Epithelial cell of esophagus (primary cell): ENCODE measurements at places on chromosomes 6 and 20.

DNA sequence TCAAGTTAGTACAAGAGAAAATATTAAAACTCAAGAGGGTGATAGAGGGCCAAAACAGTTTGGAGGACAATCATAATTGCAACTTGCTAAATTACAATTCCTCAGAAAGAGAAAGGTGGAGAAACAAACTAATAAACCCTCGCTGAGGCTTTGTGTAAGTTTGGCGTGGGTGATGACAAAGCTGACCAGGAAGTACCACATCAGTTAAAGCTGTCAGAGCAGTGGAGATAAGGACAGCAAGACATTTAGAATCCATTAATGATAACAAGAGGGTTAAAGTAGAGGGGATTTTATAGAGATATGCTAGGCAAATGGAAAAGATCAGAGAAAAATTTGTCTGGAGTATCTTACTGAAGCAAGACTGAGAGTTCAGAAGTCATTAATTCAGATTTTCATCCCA is 334.4 kb downstream of the TFAP2B start:
- DNase-seq, result no peak

DNA sequence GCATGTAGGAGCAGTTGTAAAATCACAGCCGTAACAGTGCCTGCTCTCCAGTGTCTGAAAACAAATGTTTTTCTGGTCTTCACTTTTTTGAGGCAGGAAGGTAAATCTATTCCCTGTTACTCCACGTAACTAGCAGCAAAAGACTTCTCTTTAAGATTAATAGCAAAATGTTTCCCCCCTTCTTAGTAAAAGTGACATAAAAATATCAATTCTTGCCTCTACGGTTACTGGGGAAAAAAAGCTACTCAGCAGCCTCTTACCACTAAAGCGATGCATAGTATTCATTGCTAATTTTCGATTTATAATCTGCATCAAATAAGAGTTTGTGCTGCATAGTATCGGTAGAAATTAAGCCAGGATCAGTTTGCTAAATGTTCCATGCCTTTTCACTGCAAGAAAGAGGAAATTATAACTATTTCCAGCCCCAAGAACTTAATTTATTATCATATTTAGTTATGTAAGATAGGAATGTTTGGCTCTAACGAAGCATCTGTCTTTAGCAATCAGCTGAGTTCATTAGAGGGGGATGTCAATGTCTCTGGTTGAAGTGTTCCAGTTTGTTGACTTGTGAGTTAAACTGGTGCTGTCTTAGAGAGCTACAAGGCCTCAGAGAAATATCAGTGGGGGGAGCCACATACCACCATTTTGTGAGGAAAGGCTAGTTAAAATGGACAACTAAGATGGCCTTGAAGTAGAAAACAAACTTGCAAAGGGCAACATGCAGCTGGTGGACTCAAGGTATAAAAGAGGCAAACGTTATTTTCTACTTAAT is 617 bp upstream of the TSPYL1 start:
- DNase-seq, result no peak

DNA sequence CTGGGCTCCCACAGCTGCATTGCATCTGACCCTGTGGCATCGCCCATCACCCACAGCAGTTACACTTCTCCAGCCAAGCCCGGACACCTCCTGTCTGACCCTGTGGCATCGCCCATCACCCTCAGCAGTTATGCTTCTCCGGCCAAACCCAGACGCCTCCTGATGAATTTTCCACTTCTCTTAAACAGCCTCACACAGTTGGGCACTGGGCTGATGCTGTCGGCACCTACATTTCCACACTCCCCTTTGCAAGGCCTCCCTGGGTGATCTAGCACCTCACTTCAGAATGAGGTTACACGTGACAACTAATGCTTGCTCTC is 175.2 kb upstream of the ARID1B start:
- DNase-seq, result no peak

DNA sequence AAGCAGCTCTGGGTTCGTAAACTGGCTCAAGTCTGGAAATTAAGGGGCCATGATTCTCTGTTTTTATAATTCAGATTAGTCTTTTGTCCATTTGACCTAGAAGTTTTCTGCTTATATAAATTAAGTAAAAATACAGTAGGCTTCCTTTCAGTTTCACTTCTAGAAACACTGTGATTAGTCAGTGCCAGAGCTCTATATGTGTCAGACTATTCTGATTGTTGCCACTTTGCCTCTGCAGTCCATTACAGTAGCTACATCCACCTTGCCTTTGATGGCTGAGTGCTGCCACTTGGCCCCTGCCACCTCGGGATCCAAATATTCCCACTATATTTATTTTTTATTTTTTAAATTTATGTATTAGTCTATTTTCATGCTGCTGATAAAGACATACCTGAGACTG is 7.9 kb downstream of the ZC2HC1B start:
- no peak for DNase-seq

DNA sequence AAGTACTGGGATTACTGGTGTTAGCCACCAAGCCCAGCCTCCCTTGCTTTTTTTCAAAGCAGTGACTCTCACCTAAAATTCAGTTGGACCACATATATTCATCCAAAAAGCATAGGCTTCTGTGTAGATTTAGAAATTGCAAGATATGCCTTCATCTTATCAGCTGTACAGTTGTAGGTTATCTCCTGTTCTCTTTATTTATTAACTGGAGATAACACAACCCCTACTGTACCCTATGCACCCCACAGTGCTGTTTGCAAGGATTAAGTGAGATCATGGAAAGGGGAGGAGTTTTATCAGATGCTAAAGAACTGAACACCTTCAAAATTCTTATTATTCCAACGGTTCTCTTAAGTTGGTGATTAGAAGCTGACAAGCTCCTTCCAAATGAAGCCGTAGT is 164.4 kb upstream of the JARID2 start:
- DNase-seq, result no peak

- DNase-seq, result no peak
Observed at GRCh38 chr20:13262671-13263360, 41.7 kb downstream of the ISM1 start.

- peak; percentile 27 for DNase-seq
Observed at GRCh38 chr20:2114990-2115681, 13.5 kb downstream of the STK35 start.

DNA sequence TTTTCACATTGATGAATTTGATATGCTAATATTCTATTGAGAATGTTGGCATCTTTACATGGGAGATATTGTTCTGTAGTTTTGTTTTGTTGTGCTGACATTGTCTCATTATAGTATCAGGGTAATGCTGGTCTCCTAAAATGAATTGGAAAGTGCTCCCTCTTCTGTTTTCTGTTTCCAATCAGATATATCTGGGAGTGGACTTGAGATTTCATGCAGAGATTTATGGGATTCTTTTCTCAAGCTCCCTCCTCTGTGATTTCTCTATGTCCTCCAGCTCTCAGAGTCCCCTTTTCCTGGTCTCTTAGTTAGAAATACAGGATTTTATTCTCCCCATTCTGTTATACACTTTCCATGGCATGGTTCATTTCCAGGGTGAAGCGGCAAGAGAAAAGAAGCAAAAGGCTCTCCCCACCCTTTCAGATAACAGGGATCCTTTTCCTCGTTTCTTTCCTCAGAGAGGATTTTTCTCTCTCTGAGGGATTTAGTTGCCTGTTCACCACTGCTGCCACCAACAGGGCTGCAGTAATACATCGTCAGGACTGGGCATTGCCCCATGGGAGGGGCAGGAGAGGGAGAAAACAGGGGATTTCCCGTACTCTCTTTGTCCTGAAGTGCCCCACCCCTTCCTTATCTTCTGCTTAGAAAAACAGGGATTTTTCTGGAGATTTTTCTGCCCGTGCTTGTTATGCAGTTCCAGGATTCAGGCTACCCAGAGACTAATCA is 59.3 kb upstream of the STMND1 start:
- peak; percentile 79 for DNase-seq

DNA sequence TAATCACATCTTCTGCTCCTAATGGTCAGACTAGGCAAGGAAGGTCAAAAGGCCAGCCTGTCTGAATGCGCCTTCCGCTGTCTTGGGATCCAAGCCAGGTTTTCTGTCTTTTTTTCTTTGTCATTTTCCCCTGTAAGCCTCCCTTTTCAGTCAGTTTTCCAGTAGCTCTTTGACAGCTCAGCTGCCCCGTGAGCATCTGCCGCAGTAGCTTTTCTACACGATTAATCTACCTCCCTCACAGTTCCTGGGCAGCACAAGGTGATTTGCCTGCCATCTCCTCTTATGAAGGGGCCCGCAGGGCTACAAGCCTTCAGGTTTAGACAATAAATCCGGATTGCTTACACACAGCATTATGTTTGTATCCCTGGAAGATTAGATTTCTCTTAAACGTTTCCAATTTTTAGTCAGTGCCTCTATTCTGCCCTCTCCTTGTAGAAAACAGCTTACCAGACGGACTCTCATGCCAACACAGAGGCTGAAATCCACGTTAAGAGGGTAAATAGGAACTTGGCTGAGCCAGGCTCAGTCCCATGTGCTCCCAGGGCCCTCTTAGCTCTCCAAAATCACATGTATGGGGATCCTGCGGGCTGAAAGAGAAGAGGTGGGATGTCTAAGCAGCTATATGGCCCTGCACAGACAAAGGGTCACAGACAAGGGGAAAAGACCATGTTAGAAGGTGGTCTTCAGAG is 77.2 kb downstream of the LY86 start:
- DNase-seq, result no peak
